ENCODE measurements at places on chromosomes 7 and 10.

- no peak for DNase-seq
Measured at GRCh38 chr7:28993371-28993770, 35.2 kb upstream of the TRIL start.

DNA sequence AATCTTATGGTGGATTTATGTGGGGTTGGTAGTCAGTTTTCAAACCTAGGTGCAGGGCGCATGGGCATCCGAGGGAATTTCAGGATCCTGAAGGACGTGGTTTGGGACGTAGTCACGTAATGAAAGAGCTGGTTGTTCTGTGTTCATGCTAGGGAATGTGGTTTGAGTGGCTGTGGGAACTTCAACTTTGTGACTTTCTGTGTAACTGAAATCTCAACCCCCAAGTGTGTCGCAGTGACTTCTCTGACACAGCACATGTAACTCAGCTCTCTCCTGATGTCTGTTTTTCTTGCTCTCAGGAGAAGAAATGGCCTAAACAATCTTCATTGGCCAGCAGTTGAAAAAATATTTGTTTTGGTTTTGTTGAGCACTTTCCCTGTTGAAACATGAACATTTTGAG lies 199.0 kb downstream of the PTEN start:
- no peak for DNase-seq

GRCh38 chr10:110765513-110766319 lies 106.0 kb upstream of the PDCD4 start:
- peak; percentile 71 for DNase-seq

GRCh38 chr10:11874568-11875493 lies 51.7 kb downstream of the PROSER2 start:
- DNase-seq: no peak

GRCh38 chr10:44183667-44184632 lies 200.9 kb downstream of the CXCL12 start:
- DNase-seq: no peak

- DNase-seq: no peak
Measured at GRCh38 chr7:70574970-70575799, 556.8 kb upstream of the GALNT17 start.

DNA sequence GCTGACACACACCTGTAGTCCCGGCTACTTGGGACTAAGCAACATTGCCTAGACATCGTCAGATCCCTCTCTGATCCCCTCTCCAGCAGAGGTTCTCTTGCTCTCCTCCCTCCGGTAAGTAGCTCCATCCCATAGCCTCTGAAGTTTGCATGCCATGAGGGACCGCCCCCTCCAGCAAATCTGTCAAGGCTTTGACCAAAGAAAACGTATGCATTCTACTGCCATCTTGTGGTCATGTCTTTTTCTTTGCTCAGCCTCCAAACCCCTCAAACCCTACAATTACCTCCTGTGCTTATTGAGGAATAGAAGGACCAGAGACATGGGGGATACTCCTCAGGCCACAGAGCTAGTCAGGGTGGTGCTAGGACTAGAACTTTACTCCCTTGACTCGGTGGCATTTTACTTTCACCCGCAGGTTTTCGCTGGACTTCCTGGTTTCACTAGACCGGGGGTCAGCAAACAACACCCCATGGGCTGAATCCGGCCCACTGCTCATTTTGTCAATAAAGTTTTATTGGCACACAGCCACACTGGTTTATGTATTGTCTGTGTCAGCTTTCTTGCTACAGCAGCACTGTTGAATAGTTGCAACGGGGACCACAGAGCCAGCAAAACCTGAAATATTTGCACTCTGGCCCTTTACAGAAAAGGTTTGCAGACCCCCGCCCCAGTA lies 202.6 kb upstream of the FOXK1 start:
- peak; percentile 74 for DNase-seq

- DNase-seq: peak; percentile 60
Measured at GRCh38 chr10:33132626-33133025, 174.6 kb upstream of the ITGB1 start.

- DNase-seq: peak; percentile 48
Measured at GRCh38 chr10:84908491-84908890, 580.1 kb downstream of the CCSER2 start.

GRCh38 chr10:44986179-44986578 lies 7.6 kb upstream of the DEPP1 start:
- no peak for DNase-seq

- no peak for DNase-seq
Measured at GRCh38 chr7:12635830-12636229, 51.6 kb upstream of the ARL4A start.

DNA sequence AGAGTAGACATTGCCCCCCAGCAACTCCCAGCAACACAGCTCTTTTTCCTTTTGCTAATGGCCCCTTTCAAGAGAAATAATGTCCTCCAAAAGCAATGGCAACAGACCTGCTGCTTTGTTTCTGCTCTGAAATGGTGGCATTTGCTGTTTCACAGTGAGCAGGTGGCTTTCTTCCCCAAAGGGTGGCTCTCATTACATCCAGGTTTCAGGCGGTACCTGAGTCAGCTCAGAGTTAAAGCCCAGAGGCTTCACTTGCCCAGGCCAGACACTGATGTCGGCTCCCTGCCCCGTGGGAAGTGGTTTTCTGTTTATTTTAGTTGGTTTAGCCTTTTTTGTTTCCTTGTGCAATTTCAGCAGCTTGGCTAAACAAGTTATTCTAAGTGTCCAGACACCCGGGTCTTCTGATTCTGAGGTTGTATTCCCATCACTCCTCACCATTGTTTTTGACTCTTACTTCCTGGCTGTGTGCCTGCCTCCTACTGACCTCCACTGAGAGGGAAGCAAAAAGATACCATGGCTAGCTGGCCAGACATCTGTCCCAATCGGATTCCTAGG lies 7.8 kb upstream of the ATOH7 start:
- no peak for DNase-seq

DNA sequence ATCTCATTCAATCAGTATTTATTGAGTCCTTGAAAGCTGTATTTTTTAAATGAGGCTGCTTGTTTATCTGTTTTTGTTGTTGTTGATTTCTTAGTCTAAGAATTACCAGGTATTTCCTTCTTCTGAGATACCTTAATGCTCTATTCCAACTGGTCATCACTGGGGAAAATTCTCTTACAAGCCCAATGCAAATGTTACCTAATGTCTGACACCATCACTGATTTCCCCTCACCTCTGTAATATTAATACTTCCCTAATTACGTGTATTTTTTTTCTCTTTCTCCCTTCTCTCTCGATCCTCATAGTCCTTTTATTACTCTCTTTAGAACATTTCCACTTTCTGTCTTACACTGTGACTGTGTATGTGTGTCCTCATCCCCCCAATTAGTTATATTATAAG lies 13.9 kb downstream of the HDAC9 start:
- DNase-seq: peak; percentile 53

Data from ACHN (cell line).